Stimulated activated CD4-positive, alpha-beta T cell treated with anti-CD3 and anti-CD28 coated beads, Interleukin-1b, Interleukin-23, amount 100 ng/mL, for 1 hour (primary cell): ENCODE measurements at places on chromosomes 13 and 19.

GRCh38 chr19:8512115-8512967, 1.6 kb downstream of the ZNF414 start:
- DNase-seq: no peak

GRCh38 chr19:46573679-46574498, 27.2 kb upstream of the CALM3 start:
- DNase-seq: no peak

- DNase-seq: no peak
Observed at GRCh38 chr13:79810669-79811068, 329.7 kb downstream of the NDFIP2 start.

DNA sequence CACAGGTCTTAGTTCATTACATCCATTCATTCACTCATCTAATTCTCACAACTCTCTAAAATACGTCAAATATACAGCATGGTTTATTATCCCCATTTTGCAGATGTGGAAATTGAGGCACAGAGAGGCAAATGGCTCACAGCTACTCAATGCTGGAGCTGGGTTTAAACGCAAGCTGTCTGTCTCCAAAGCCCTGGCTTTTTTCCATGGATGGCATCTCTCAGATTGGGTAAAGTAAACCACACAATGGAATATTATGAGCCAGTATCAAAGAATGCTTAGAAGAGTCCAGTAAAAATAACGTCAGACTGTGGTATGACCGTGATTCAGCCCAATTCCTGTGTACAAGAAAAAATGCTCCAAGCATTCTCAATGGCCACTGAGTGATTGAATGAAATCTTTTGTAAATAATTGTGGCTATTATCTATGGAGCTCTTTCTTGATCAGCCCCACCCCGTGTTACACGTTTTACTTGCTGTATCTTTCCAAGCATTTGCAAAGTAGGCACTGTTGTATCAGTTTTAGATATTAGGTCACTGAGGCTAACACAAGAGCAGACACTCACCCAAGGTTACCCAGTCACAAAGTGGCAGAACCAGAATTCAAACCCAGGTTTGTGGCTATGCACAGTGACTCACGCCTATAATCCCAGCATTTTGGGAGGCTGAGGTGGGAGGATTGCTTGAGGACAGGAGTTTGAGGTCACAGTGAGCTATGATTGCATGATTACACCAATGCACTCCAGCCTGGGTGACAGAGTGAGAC, 5.5 kb upstream of the ACP7 start:
- no peak for DNase-seq

DNA sequence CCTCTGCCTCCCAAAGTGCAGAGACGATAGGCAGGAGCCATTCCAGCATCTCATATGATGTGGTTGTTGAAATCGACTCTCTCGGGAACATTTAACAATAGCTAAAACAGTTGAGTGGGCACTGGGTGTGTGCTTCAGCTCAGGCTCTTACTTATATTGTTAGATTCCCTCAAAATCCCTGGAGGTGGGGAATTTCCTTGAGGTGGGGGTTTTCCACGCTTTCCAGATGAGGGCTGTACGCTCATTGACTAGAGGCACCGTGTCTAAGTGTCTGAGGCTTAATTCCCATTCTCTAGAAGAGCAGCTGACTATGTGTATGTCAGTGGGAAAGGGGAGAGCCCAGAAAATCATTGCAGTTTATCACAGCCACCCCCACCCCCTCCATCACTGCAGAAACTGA, 10.8 kb upstream of the GRAMD1A start:
- DNase-seq: no peak

GRCh38 chr19:48933382-48933932, at the start of gene DHDH:
TSS of gene DHDH (plus strand) at chr19:48933699. CDS start at chr19:48933722, 23 bp downstream.
- DNase-seq: peak; percentile 48

DNA sequence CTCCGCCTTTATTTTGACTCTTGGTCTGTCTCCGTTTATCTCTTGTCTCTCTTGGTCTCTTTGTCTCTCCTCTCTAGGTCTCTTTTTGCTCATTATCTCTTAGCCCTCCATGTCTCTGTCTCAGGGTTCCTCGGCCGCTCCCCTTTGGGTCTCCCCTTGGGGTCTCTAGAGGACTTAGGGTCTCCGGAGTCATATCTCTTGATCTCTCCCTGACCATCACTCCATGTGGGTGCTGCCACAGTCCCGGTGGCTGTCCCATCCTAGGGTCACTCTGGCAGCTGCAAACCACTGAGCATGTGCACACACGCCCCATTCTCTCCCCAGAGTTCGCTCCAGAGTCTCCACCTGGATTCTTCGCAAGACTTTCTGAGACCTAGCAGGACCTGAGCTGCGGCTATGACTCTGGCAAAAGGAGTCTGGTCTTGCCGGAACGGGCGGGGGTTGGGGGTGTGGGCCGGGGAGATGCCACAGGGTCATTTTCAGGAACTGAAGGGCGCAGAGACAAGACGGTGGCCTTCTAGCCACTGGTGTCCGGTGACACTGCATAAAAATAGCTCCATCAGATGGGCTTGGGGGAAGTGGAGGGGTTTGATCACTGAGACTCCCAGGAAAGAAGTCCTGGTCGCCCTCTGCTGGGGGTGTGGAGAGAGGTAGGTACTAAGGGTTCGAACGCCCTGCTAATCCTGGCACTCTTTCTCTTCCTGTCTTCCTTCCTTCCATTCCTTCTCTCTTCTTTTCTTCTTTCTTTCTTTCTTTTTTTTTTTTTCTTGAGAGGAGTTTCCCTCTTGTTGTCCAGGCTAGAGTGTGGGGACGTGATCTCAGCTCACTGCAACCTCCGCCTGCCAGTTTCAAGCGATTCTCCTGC, 1.2 kb upstream of the KCNA7 start:
- no peak for DNase-seq

DNA sequence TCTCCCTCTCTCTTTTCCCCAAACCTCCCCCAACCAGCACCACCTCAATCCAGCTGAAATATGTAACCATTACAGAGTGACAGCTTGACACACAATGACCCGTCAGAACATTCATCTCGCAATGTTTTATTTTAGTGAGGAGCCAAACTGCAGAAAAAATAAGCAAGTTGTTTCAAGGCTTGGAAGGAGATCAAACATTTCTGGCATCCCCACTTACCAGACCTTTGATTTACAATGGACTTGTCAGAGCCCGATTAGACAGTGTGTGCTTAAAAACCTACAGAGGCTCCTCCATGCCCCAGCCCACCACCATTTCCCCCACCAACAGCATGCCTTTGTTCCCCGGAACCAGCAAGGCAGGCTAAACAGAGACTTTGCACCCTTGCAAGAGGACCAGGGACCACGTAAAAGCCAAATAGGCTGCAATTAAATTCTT, 382.8 kb upstream of the ZNF507 start:
- no peak for DNase-seq

GRCh38 chr19:49554701-49555181, 25.6 kb downstream of the NOSIP start:
- no peak for DNase-seq

GRCh38 chr19:51285682-51286081, 25.8 kb upstream of the IGLON5 start:
- DNase-seq: no peak

GRCh38 chr13:36891752-36892151, 28.3 kb downstream of the SMAD9 start:
- no peak for DNase-seq

DNA sequence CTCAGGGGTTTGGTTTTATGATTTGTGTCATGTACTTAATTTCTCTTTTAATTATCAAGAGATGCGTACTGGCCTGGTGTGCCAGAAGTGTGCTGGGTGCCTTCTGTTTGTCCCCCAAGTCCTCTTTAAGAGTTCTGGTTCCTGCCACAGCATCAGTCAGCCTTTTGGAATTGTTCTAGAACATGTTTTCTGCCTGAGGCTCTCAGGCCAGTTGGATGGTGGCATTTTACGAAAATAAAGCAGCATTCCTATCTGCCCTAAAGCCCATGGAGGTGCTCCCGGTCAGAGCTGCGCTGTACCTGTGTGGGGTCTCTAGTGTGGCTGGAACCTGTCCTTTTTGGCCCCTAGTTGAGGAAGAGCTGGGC, 54.1 kb downstream of the TSSK6 start:
- DNase-seq: no peak

DNA sequence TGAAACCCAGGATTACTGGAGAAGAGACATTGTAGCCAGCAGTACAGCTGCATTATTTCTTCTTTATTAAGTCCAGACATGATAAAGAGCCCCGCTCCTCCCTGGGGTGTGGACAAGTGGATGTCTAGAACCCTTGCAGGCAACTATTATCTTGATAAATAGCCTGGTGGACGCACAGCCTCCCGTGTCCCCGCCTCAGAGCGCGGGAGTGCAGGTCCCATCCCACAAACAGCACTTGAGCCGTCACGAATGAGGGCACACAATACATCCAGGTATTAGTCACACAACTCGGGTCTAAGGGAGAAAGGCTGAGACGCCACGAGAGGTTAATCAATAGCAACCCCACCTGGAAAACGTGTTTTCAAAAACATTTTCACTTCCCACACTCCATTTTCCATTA, 213.2 kb upstream of the SOX1 start:
- no peak for DNase-seq

GRCh38 chr13:39577203-39577602, 25.8 kb downstream of the LHFPL6 start:
- DNase-seq: no peak

- no peak for DNase-seq
Observed at GRCh38 chr19:17457616-17458015, 3.1 kb downstream of the NXNL1 start.

DNA sequence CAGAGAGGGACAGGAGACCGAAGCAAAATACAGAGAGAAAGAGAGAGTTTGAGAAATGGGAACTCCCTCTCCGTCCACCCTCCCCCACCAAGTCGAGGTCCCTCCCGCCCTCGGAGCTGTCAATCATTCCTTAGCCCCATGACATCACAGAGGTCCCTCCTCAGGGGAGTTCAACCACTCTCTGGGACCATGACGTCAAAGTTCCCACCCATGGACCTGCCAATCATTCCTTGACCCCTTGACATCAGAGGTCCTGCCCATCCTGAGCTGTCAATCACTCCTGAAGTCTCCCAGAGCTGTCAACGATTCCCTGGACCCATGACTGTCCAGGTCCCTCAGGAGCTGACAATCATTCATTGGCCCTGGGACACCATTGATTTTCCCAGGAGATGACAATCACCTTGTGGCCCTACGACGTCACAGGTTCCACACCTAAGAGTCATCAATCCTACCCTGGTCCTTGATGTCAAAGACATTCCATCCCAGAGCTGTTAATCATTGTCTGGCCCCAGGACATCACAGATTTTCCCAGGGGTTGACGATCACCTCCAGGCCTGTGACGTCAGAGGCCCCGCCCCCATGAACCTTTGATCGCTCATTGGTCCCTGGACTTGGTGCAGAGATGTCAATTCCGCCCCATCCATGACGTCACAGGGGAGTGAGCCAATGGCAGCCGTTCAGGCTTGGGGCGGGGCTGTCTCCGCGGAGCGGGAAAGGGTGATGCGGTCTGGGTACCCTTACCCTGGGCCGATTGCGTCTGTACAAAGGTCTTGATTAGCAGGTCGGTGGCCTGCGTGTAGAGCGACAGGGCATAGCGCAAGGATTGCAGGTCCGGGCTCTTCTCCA, 61.7 kb downstream of the COLGALT1 start:
- DNase-seq: no peak

DNA sequence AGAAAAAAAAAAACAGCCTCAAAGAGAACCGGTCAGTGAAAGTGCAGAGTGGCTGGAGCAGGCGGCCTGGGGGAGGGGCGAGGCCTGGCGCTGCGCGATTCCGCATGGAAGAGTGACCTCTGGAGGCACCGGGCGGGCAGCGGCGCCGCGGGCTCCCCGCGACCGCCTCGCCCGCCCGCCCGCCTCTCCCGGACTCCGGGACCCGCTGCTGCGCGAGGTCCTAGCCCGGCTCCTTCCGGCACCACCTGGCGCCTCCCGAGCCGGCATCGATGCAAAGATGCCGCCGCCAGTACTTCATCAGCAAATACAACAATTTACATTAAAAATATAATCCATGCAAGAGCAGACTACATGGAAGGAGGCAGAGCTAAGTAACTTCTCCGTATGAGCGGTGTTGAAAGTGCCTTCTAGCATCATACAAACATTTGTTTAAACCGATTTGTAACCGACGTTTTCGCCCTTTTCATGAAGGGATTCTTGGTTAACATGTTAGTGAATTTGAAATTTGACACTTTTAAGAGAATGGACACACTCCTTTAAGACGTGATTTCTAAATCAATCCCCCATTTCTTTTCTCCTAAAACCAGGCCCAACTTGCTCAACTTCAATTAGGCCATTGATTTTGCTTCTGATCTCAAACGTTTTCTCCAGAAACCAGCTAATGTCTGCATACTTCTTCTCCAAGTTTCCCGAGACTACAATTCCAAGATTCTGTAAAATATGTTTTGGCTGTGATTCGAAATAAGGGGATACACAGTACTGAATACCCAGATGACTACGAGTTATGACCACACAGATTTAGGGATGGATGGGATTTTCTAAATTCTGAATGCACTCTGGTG, 2.1 kb downstream of the EFNB2 start:
- DNase-seq: no peak

- no peak for DNase-seq
Observed at GRCh38 chr13:21297447-21297846, 121.0 kb downstream of the MRPL57 start.

- DNase-seq: no peak
Observed at GRCh38 chr19:14410091-14411051, 8.8 kb downstream of the DDX39A start.

GRCh38 chr19:52219611-52220010, 29.8 kb downstream of the PPP2R1A start:
- DNase-seq: no peak

DNA sequence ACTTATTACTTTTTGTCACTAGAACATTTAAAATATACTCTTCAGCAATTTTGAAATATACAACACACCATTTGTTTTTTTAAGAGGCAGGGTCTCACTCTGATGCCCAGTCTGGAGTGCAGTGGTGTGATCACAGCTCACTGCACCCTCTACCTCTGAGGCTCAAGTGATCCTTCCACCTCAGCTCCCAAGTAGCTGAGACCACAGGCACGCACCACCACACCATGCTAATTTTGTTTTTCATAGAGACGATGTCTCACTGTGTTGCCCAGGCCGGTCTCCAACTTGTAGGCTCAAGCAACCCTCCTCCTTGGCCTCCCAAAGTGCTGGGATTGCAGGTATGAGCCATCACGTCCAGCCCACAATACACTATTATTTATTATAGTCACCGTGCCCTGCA, 2.6 kb downstream of the IGFL2 start:
- no peak for DNase-seq

DNA sequence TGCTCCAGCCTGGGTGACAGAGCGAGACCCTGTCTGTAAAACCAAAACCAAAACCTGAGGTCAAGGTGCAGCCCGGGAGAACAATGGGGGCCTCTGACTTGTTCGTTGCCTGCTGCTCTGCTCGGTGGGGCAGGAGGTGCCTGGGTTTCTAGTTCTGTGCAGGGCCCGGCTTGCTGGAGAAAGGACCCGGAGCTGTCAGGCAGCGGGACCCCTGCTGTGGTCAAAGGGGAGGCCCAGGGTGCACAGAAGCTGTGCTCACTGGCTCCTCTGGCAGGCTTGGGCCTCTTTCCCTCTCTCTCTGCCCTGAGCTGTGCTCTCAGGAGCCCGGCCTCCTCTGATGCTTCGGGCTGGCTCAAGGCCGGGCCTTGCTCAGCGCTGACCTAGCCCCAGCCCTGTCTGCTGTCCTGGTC, 3.5 kb downstream of the LRP3 start:
- no peak for DNase-seq
